ENCODE measurements at places on chromosomes 5 and 9.
A peak's percentile ranks its signal among the peaks of the same experiment; 100 is the strongest.

- no peak for DNase-seq
These were observed 118.1 kb downstream of the TRIO start for GRCh38 chr5:14261235-14261634.

- no peak for DNase-seq
These were observed 30.2 kb upstream of the CEP72 start for GRCh38 chr5:581941-582340.

- DNase-seq = no peak
These were observed 14.2 kb downstream of the NDUFAF2 start for GRCh38 chr5:60959156-60959555.

DNA sequence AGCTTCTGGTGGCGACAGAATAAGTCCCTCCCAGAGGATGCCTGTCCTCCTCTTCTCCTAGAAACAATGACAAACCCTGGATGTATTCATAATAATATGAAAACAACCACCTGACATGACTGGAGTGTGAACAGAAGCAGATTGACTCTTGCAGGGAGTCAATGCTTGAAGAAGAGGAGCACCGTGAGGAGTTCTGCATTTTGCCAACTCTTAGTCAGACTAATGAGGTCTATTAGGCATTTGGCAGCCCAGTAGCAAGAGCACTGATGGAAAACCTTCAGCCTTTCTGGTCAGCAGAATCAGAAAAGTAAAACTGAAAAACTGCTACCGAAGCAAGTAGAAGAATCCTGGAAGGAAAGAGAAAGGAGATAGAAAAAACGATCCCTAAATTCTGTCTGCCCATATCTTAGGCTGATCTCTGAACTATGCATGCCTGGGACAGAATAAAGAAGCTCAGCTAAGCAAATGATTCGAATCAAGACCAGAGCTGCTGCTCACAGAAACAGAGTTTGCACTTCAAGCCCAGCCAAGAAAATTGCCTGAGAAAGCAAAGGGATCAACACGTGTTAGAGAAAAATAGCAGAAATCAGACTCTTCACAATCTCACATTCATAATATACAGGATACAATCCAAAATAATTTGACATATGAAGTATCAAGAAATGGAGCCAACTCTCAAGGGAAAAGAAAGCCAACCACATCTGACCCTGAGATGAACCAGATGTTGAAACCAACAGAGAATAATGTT is 69.5 kb upstream of the OSMR start:
- no peak for DNase-seq

DNA sequence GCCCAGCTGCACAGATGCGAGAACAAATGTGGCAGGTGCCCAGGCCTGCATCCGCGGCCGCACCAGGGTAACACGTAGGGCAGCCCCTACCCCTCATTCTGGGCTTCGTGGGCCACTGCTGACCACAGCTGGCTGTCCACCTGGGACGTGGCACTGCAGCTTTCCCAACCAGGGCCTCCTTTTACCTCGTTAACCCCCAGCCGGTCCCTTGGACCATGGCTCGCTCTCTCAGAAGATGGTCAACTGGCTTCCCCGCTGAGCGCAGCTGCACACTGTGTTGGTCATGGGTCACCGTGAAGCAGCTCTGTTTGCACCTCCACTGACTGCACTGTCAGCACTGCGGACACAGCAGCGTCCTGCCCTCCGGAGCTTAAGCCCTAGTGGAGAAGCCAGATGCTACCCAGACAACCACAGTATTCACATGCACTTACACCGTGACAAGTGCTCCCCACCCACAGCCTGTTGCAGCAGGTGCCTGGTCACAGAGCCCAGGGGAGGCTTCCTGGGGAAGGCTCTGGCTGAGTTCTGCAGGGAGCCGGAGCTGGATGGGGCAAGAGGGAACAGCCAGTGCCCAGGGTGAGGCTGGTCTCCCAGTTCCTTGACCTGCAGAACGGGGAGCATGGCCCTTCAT is 10.5 kb upstream of the PLEKHG4B start:
- no peak for DNase-seq

GRCh38 chr5:53749621-53750020 is 189.2 kb downstream of the NDUFS4 start:
- DNase-seq = no peak

GRCh38 chr9:35918780-35919179 is 9.5 kb downstream of the SPAAR start:
- DNase-seq = no peak

- peak; percentile 63 for DNase-seq
These were observed at the start of gene TMEM171 for GRCh38 chr5:73120222-73121118. Gene TMEM171, plus strand, starts transcription at chr5:73120575. Its CDS starts 2,799 bp downstream, at chr5:73123374.

GRCh38 chr9:96599298-96599697 is 20.3 kb downstream of the CDC14B start:
- no peak for DNase-seq

GRCh38 chr9:79623799-79624721 is 52.3 kb downstream of the TLE4 start:
- no peak for DNase-seq
